ENCODE measurements at places on chromosomes 16 and 17.

DNA sequence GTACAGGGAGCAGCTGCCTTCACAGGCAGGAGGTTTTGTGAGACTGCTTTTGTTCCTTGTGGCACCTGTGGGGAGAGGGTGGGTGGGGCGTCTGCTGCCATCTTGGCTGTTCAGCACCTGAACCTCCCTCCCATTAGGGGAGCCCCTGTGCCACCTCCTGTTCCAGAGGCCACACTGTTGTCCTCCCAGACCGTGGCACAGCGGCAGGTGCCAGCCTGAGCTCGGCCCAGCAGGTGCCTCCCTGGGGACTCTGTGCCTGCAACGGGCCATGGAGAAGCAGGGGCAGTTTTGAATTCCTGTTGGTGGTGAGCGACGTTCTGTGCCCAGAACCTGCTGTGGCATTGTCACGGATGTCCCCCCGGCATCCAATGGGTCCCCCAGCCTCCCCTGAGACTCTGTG lies 9.9 kb downstream of the LGALS3BP start:
- DNase-seq = no peak

DNA sequence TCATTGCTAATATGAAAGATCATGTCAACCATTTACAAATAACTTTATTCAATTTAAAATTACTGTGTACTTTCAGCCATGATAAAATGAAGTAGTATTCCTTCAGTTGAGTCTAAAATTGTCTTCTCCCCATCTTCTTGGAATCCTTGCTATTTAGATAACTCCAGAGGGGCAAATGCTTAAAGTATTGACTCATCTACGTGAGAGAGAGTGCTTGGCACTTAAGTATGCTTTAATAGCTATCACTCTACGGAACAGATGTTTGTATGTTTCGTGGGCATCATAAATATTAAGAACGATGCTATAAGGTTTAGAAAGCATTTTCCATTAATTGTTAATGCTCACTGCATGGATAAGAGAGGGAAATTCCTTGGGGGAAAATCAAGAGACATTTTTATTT lies 69.3 kb upstream of the MED13 start:
- no peak for DNase-seq

DNA sequence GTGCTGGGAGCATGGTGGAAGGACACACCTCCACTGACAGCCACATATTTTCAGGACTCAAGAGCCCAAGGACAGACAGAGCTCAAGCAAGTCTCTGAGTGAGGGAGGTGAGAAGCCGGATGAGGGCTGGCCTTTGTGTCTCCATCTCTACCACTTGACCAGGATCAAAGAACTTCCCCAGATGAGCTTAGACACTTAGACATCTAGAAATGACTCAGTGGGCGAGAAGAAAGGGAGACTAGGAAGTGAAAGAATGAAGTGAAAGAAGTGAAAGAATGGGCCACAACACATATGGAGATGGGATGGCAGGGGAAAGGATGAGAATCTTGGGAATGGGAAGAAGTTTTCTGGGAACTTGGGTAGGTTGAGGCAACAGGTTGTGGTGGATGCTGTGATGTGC lies 274.9 kb upstream of the CCL2 start:
- no peak for DNase-seq

GRCh38 chr16:63363738-63364137 lies 1327.5 kb upstream of the CDH8 start:
- peak; percentile 25 for DNase-seq

DNA sequence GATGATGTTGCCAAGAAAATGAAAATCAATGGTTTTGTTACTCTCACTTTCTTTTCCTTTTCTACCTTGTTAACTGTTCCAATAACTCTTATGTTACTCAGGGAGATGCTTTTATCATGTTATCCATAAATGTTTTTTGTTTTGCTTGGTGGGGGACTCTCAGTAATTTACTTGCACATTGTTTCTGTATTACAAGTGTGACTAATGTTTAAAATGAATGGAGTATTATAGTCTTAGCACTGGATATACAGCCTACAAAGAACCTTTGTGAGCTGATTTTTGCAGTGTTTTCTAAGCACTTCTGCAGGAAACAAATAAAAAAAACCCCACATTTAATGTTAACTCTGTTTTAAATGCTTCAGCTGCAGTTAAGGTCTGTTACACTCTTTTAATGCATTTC lies 12.1 kb downstream of the VMP1 start:
- DNase-seq = no peak

GRCh38 chr17:14833201-14833785 lies 431.8 kb downstream of the PMP22 start:
- no peak for DNase-seq

DNA sequence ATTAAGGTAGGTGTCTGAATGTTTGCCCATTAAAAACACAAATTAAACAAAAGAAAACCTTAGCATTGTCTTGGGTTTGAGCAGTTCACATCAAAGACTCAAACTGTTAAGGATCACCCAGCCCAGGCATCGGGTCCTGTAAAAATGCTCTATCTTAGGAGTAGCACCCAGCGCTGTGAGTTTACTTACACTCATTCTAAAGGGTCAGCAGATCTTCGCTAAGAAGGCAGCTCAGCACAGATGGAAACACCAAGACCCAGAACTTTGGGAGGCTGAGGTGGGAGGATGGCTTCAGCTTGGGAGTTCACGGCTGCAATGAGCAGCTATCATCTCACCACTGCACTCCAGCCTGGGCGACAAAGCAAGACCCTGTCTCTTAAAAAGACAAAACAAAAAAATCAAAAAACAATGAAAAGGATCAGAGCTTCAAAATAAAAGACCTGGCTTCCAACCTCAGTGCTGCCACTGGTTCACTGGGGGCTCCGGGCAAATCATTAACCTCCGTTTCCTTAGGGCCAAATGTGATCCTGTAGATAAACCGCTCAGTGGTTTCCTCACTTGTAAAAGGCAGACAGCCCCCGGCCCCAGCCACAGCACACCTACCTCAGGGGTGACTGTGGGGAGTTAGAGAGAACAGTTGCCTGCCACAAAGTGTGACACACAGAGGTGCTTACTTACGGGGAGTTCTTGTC lies 11.1 kb downstream of the COG1 start:
- no peak for DNase-seq

DNA sequence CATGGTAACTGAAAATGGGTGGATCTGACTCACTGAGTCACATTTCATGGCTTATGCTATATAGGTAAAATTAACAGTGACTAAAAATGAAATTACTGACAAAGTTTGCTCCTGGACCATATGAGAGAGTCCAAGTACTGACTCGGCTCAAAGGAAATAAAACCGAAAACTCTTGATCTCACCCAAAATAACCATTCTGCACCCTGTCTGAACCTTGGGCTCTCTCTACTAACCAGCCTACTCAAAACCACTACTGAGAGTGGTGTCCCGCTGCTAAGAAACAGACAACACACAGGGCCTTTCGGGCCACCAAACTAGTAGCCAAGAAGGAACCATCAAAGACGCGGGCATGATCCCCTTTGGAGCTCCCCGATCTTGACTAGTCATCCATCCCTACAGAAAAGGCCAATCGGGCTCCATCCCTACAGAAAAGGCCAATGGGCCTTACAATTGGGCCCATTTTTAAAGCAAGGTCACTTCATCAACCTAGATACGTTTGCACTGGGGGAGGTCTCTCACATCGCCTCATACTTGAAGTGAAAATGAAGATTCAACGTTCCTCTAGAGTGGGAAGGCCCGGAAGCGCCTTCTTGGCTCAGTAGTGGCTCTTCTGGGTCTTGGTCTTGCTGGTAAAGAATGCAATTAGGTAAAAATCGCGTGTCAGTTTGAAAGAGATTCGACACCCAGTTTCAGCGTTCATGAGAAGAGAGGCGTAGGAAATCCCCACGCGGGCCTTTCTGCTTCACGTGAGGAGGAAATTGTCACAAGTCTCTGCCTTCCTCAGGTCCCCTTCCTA lies 720 bp upstream of the ZPBP2 start:
- DNase-seq = no peak

DNA sequence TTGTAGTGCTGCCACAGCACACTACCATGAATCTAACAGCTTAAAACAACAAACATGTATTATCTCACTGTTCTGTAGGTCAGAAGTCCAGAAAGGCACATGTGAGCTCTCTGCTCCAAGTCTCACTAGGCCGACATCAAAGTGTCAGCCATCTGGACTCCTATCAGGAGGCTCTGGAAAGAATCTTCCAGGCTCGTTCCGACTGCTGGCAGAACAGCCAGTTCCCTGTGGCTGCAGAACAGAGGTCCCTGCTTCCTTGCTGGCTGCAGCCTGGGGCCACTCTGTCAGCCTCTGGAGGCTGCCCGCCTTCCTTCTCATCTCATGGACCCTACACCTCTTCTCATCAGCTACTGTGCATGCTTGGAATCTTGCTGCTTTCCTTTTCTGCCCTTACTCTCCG lies 168.9 kb downstream of the CBLN1 start:
- DNase-seq = peak; percentile 64

DNA sequence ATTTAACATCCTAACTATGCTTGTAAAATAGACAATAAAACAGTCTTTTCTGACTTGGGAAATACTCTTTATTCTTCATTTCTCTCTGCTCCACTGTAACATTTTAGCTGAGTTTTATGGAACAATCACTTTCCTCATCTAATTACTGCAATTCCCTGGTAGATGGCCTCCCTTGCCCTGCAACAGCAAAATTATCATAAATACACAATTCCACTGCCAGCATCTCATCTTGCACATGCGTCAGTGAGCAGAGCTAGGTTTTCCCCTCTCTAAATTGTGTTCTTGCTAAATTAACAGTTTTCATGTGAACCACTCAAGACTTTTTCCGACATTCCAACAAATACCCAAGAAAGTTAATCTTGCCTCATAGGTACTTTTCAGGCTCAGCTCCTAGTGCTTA lies 920.9 kb upstream of the GOT2 start:
- no peak for DNase-seq

DNA sequence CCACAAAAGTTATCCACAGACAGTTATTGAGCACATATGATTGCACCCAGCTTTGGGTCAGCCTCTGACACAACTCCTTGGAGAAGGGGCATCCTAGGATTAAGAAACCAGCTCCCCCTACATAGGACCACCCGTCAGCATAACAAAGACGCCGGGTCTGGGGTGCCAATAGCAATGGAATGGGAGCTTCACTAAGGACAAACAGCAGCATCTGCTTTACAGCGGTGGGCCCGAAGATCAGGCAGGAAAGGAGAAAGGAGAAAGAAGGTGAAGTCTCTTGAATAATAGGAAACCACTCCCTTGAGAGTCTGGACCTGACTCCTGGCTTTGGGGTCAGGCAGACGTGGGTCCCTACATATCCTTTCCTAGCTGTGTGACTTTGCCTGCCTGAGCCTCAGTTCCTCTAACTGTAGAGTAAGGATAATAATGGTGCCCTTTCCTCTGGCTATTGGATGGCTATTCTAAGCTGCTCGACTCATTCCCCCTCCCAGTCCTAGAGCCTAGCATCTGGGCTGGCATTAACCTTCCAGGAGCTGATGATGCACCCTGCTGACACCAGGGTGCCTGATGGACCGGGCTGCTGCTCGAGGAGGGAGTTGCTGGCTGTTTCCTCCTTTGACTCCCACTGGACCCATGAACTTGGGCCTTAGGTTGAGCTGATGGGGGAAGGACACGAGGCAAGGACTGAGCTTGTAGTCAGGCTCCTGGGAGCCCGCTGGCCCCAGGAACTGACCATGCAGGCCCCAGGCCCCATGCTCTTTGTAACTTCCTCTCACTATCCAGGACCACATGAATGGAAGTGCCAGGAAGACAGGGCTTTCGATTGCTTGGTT lies 94.2 kb downstream of the C16orf78 start:
- DNase-seq = no peak

- no peak for DNase-seq
Observed at GRCh38 chr17:37648555-37648954, 5.3 kb upstream of the DDX52 start.

DNA sequence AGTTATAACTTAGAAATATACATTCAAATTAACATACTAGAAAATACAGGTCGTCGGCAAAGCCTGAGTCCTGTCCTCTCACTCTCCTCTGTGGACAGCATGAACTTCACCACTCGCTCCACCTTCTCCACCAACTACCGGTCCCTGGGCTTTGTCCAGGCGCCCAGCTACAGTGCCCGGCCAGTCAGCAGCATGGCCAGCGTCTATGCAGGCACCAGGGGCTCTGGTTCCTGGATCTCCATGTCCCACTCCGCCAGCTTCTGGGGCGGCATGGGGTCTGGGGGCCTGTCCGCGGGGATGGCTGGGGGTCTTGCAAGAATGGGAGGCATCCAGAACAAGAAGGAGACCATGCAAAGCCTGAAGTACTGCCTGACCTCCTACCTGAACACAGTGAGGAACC lies 319.4 kb downstream of the ZFHX3 start:
- DNase-seq = no peak

DNA sequence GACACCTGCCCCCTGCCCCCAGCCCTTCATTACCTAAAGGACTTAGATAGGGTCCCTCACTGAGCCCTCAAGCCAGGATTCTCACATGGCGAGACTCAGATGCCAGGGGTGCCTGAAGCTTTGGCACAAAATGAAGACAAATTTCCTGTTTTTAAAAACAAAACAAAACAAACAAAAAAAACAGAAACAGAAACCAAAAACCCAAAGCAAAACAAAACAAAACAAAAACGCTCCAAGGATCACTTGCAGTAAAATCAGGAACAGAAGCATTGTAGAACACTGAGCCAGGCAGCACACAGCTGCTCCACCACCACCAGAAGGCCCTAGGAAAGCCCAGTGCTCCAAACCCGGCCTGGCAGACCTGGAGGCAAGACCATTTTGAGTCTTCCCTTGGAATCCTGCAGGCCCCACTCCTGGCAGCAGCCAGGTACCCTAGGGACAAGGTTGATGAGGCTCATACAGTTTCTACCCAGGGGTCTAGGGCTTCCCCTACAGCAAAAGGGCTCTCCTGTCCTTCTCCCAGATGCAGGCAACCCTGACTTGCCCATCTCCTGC lies 20.8 kb downstream of the MYO18A start:
- DNase-seq = no peak
